Activated T-cell treated with anti-CD3 and anti-CD28 coated beads, Interleukin-2, amount 50 U/mL, for 72 hours (primary cell): ENCODE measurements at places on chromosomes 5 and 9.

DNA sequence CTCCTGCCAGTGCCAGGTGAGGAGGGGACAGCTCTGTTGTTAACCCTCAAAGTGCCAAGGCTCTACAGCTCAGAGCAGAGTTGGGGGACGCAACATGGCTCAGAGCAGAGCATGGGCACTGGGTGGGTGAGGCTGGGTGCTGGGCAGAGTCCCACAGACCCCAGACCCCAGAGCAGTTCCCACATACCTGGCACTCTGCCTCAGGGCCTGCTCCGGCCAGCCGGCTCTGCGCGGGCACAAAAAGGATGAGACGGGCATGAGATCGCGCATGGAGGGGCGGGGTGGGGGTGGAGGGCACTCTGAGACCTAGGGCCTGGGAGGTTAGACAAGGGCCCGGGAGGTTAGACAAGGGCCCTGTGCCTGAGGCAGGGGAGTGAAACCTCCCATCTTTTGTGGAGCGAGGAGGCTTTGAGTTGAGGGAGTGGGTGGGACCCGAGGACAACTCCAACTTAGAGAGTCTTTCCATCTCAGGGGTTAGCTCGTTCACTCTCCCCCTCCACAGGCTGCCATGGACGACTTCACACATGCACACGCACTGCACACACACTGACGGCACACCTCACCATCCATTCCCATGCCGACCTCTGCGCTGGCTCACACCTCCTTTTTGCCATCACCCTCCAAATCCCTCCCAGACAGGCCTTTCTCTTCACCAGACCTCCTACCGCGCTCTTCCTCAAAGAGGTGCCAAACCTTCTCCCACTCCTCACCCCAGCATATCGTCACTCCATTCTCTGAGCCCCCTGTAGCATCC, 22.0 kb downstream of the PCDH1 start:
- no peak for DNase-seq

DNA sequence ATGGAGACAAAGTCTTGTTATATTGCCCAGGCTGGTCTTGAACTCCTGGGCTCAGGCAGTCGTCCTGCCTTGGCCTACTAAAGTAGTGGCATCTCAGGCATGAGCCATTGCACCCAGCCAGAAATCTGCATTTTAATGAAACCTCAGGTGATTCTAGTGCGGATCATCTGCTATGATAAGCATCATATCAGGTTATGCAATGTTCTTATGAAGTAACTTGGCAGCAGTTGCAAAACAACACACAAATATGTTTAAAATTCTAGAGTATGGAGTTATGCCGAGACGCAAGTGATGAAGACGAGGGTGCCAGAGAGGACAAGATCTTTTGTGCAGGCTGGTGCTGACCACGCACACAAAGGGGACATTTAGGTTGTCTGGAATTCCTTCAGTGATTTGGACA, 153.2 kb upstream of the MEF2C start:
- no peak for DNase-seq

DNA sequence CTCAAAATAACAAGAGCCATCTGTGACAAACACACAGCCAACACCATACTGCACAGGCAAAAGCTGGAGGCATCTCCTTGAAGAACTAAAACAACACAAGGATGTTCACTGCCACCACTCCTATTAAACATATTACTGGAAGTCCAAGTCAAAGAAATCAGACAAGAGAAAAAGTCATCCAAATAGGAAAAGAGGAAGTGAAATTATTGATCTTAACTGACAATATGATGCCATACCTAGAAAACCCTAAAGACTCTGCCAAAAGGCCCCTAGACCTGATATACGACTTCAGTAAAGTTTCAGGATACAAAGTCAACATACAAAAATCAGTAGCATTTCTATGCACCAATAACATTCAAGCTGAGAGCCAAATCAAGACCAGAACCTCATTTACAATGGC, 30.0 kb upstream of the MACIR start:
- DNase-seq = no peak

GRCh38 chr9:14315875-14316601, 2.1 kb upstream of the NFIB start:
- no peak for DNase-seq

GRCh38 chr5:140153905-140154304, 21.1 kb upstream of the CYSTM1 start:
- DNase-seq = no peak

- no peak for DNase-seq
Measured at GRCh38 chr5:64514612-64515011, 8.8 kb downstream of the RGS7BP start.

GRCh38 chr5:9919306-9920030, 289.3 kb upstream of the TAS2R1 start:
- no peak for DNase-seq

DNA sequence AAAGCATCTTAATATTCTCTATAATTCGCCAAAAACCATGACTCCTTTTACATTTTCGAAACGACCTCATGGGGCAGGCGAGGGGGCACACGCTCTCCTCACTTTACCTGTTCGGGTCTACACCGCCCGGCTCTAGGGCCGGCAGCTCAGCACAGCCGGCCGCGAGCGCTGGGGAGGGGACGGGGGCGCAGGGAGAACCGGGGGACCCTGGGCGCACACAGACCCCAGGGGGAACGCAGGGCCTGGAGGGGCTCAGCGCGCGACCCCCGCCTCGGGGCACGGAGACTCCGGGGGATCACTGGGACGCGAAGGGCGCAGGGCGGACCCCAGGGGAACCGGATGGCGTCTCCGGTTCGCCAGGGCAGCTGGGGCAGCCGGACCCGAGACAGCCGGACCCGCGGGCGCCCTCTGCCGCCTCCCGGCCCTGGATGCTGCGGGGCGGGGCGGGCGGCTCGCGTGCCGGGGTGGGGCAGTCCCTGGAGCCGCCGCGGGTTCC, at the start of gene AHRR:
AHRR (plus strand) TSS at position 485 of the 496 bp plus-strand sequence. CDS start 22,189 bp downstream, outside the sequence.
- peak; percentile 84 for DNase-seq

DNA sequence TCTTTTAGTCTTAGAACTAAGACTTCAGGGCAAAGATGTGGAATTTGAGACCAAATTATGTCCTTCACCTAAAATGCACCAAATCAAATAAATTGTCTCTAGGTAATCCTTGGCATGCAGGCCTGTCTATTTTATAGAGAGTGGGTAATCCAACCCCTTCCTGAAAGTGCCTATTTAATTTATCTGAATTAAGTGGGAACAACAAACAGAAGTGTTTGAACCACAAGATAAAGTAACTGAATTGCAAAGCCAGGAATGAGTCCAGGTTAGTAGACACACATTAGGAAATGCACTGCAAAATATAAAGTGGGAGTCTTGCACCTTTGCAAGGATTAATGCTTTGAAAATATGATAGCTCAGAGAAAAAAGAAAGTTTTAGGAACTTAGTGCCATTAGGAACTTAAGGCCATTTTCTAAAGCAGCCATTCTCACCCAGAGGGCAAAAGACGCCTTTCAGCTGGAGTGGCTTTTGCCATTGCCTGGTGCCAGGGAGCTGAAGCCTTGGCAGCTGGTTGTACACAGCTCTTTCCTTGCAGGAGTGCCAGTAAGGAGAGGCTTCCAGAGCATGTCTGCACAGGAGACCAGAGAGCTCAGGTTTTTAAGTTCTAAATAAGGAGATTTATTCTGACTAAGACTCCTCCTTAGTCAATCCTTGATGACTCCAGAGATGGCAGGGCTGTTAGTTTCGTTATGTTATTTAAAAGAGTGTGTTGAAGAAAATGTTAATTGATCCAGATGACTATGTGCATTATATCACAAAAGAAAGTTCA, 151.7 kb upstream of the ELL2 start:
- peak; percentile 14 for DNase-seq

GRCh38 chr9:18037981-18038380, 436.0 kb upstream of the ADAMTSL1 start:
- no peak for DNase-seq

- DNase-seq = no peak
Measured at GRCh38 chr5:90849939-90850338, 291.3 kb downstream of the ADGRV1 start.

- no peak for DNase-seq
Measured at GRCh38 chr9:118028225-118028624, 324.0 kb downstream of the TLR4 start.

GRCh38 chr5:154461531-154461930, 15.7 kb downstream of the SAP30L start:
- DNase-seq = no peak

DNA sequence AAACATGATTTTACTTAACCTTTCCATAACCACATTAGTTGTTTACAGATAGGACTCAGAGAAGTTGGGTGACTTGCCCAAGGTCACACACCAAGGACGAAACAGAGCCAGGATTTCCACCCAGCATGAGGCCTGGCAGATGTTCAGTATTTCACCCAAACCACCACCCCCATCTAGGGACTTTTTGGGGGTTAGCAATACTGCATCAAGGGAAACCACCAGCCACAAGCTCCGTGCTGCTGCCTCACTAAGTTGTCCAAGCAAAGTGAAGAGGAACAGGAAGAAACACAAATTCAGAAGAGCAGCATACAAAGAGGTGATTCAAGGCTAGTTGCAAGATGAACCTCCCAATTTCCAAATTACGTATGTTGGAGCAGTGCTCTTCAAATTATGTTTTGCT, 219.6 kb upstream of the RORB start:
- DNase-seq = peak; percentile 39
